ENCODE measurements at places on chromosomes 1 and 21.
A peak's percentile ranks its signal among the peaks of the same experiment; 100 is the strongest.

- DNase-seq = no peak
These were observed 14.3 kb downstream of the ADARB1 start for GRCh38 chr21:45088729-45089128.

DNA sequence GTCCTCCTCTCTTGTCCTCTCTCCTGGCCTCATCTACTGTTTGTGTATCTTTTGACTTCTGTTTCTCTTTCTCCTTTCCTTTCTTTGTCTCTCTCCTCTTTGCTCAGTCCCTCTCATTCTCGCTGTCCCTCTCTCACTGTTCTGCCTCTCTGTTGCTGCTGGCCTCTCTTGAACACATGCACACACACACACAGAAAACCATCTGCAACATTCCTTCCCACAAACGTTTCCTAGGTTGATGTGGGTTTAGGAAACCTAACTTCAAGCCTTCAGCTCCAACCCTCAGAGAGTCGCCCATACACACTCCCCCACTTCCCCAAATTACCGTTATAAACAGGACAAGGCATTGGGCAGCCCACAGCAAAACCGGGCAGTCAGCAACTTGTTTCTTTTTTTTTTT lies 10.9 kb upstream of the SSBP3 start:
- DNase-seq = no peak

DNA sequence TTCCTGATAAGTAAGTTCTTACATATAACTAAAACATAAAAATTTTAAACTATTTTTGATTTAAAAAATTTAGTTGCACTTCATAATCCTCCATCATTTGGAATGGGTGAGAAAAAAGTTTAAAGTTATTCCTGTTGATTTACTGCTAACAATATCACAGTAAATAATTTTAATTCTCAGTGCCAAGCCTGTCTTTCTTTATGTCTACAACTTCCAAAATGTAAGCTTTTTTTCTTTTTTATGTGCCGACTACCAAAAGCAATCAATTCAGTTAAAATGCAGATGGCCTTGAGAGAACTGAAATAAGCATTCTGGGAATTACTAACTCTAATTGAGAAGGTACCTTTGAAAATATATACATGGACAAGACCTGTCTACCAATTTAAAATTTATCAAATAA lies 1224.3 kb upstream of the B3GALT2 start:
- DNase-seq = no peak

DNA sequence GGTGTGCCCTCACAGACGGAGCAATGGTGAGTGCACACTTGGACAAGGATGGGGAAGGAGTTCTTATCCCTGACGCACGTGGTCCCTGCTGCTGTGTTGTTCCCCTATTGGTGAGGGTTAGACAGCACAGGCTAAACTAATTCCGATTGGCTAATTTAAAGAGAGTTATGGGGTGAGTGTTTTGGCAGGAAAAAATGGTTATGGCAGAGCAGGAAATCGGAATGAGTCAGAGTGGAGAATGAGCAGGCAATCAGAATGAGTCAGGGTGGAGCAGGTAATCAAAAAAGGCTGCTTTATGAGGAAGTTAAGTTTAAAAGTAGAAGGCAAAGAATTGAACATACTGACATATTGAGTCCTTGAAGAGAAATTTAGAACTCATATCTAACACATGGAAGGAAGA lies 100.5 kb downstream of the NGF start:
- DNase-seq = no peak

- DNase-seq = no peak
These were observed 63.3 kb downstream of the PBX1 start for GRCh38 chr1:164622068-164622845.

GRCh38 chr1:10734375-10734774 lies 62.1 kb downstream of the CASZ1 start:
- DNase-seq = no peak

- DNase-seq = no peak
These were observed 169.3 kb upstream of the USP25 start for GRCh38 chr21:15560383-15561056.

GRCh38 chr1:110727246-110727645 lies 52.5 kb upstream of the KCNA3 start:
- DNase-seq = no peak

DNA sequence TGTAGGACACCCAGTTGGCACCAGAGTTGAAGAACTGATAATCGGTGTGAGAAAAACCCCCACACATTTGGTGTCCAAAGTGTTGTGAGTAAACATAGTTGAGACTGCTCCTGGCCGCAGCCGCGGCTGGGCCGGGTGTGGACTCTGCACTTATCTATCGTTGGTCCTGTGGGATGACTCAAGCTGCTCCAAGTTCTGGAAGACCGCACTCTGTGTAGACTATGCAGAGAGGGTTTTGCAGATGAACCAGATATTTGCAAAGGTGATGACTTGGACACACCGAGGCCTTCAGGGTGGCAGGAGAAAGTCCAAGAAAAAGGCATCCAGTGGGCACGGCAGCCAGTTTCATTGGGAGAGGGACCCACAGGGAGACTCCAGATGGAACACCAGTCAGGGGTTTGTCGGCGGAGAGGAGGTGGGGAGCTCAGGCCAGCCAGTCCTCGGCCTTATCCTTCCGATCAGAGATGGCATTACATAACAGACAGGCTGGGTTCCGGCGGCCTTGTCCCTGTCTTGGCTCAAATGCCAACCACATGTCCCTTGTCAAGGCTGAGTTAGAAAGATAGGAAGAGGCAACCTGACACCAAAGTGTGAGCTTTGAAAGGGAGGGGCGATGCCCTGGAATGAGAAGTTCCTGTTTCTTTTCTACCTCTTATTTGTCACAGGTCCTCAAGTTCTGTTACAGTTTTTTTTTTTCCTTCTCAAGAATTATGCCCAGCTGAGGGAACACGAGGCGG lies 21.1 kb downstream of the C2CD2 start:
- DNase-seq = no peak

- no peak for DNase-seq
These were observed 640.7 kb upstream of the PTBP2 start for GRCh38 chr1:96080925-96081324.

GRCh38 chr1:7046314-7046713 lies 261.1 kb downstream of the CAMTA1 start:
- no peak for DNase-seq

- no peak for DNase-seq
These were observed 382.2 kb upstream of the ESRRG start for GRCh38 chr1:217105437-217105836.

DNA sequence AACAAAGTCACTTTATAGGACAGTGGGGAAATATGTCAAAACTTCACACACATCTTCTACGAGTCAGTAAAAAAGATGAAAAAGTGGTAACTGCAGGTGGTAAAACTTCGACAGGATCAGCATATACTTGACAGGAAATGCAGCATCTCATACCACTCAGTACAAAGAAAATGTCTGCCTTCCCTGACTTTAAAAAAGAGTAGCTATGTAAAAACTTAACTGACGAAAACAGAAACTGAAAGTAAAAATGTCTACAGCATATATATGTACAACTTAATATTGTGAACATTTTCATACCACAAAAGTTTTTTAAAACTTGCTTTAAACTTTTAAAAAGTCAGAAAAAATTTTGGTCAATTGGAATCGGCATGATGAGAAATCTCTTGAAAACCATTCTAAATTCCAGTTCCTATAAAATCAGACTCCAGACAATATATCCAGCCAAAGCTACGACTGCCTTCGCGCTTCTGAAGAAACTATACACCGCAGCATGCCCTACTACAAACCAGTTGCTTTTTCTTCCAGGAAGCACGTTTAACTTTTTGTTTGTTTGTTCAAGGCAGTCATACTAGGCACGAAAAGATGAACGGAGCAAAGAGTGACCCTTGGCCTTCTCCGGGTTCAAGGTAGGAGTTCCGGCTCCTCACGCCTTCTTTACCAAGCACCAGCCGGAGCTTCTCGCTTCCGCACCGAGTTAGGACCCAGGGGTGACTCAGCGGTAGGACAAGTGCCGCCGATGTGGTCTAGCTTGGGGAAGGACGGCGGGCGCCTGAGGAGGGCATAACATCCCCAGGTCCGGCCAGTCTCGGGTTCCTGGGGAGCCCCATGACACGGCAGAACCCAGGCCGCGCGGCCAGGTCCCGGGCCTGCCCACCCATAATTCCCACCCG lies 612 bp downstream of the PSMA5 start:
- peak; percentile 57 for DNase-seq

GRCh38 chr1:107724648-107725047 lies 240.3 kb downstream of the VAV3 start:
- DNase-seq = no peak

DNA sequence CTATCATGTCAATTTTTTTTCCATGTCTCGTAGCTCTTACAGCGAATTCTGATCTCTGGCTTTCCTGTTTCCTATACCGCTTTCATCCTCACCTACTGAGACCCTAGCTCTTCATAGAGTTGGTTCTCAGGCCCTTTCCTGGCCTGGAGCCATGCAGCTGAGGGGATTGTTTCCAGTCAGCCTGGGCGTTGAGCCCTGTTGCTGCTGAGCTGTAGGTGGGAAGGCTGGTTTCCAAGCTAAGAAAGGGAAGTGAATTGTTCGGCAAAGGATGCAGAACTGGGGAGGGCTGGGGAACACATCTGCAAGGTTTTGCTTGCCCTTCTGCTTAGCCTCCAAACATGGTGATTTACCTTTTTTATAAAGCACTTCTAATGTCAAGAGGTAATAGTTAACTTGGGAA lies 41.5 kb downstream of the SPATA46 start:
- DNase-seq = no peak

- DNase-seq = no peak
These were observed 738.8 kb downstream of the PTPRU start for GRCh38 chr1:29975036-29975694.

GRCh38 chr1:85465786-85466134 lies 801 bp upstream of the DDAH1 start:
- DNase-seq = no peak

DNA sequence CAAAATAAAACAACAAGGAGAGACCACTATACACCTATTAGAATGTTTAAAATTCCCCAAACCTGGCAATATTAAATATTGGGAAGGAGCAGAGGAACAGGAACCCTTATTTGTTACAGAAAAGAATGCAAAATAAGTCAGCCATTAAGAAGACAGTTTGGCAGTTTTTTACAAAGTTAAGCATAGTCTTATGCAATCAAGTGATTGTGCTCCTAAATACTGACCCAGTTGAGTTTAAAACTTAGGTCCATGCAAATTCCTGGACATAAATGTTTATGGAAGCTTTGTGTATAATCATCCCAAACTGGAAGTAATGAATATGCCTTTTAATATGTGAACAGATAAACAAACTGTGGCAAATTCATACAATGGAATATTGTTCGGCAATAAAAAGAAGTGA lies 72.9 kb upstream of the RGS4 start:
- no peak for DNase-seq

- DNase-seq = peak; percentile 41
These were observed 104.8 kb upstream of the ATP1A1 start for GRCh38 chr1:116268211-116268610.

- DNase-seq = no peak
These were observed 12.3 kb downstream of the PSMB2 start for GRCh38 chr1:35629051-35629450.

DNA sequence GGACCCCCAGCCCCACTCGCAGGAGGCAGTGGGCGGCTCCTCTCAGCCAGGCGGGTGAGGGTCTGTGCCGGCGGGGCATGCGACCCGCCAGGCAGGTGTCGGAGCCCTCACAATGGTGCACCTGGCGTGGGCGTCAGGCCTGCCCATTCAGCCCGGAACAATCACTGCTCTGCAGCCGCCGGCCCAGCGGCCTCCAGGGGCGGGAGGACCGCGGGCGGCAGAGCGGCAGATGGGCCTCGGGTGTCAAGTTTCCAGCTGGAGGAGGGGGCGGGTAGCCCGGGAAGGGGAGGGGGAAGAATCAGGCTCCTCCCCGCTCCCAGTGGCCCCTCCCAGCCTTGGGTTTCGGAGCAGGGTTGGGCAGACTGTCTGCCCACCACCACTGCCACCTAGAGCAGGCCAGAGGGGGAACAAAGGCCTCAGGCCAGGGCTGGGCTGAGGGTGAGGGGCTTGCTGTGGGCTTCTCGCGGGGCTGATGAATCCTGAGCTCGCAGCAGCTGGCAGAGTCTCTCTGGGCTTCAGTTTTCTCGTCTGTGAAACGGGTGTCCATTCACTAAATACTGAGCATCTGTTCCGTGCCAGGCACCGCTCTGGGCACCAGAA lies 39.5 kb upstream of the CASZ1 start:
- no peak for DNase-seq

DNA sequence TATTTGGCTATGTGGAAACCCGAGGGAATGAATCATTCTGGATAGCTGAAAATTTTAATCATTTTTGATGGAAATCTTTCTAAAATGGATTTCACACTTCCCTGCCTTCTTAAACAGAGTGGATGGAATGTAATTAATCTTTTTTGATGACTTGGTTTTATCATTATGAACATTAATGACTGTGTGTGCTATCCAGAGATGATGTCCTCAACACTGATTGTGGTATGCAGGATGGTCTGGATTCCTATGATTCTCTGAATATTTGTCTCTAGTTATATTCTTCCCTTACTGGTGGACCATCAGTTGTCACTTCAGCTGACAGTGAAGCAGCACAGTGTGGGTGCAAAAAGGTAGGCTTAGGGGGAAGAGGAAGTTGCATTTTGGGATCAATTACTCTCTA lies 513.5 kb downstream of the LMO4 start:
- no peak for DNase-seq

- no peak for DNase-seq
These were observed 10.1 kb downstream of the CFAP45 start for GRCh38 chr1:159889821-159890252.

GRCh38 chr1:221788466-221788865 lies 46.6 kb upstream of the DUSP10 start:
- DNase-seq = no peak

- no peak for DNase-seq
These were observed 64.8 kb downstream of the RAP1GAP start for GRCh38 chr1:21604208-21604957.

DNA sequence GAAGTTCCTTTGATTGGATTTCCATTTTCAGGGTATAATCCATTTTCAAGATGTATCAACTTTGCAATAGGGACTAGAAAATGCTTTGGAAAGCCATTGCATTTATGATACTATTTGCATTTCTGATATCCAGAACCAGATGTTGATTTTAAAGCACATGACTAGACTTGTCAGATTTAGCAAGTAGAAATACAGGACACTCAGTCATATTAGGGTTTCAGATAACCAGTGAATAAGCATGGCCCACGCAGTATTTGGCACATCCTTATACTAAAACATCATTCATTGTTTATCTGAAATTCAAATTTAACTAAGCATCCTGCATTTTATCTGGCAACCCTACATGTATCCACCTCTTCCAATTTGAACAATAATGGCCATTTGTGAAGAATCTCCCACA lies 113.3 kb upstream of the DPT start:
- DNase-seq = no peak

- no peak for DNase-seq
These were observed 25.5 kb downstream of the ADAMTS5 start for GRCh38 chr21:26941421-26941820.

GRCh38 chr1:85428471-85429089 lies 36.4 kb downstream of the DDAH1 start:
- DNase-seq = no peak

Data from gastrocnemius medialis (tissue), 4 donors.